Kidney (tissue), 22 donors: ENCODE measurements at places on chromosomes 12 and 14.

DNA sequence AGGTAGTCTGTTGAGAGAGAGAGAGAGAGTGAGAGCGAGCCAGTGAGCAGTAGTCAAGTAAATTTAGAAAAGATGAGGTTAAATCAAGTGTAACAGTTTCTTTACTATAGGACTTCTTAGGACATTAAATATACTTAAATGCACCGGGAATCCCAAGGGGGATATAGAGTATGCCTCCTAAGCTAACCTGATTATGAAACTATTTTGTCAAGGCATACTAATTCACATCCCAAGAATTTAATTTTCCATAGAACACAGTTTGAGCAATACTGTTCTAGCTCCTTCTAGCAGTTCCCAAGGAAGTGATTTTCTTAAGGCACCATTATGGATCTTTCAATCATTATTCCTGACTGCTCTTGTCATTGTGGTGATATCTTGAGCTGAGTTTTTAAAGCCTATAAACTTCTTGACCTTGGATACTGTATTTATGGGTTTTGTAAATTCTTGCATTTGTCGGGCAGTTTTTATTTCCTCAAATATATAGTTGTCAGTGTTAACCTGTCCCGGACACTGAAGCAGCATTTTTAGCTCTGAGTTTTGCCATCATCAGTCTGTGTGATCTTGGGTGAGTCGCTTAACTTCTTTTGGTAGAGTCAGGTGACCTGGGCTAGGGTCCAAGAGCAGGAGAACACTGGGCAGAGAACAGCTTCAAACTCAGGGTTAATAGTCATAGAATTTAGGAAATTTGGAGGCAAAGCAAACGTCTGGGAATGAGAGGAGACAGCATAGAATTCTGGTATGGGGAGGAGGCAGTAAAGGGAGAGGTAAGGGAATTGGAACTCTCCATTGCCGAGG is 196.5 kb upstream of the FRMD6 start:
- no peak for DNase-seq

DNA sequence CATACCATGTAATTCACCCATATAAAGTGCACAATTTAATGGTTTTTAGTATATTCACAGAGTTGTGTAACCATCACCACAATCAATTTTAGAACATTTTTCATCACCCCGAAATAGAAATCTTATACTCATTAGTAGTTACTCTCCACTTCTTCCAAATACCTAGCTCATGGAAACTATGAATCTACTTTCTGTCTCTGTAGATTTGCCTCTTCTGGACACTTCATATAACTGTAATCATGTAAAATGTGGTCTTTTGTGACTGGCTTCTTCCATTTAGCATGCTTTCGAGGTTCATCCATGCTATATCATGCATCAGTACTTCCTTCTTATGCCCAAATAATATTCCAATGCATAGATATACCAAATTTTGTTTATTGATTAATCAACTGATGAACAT is 10.8 kb downstream of the DNAI7 start:
- DNase-seq: no peak

- no peak for DNase-seq
Observed at GRCh38 chr14:74243051-74243450, 3.8 kb downstream of the VSX2 start.

- DNase-seq: no peak
Observed at GRCh38 chr12:92908108-92908507, 21.0 kb downstream of the EEA1 start.

DNA sequence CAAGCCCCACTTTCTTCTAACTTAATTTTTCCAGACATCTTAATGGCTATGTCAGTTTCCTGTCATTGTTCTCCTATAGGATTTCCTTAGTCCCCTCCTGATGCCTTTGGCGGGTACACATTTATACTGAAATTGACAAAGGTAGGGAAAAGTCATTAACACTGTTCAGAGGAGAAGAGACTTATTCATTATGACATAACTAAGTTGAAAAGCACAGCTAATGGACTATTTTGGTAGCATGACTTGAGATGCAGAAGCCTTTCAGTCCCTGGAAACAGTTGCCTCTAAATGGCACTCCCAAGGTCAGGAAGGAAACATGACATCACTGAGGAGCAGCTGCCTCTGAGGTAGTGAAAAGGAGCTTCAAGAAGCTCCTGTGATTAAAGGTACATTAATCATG is 317.5 kb upstream of the KITLG start:
- DNase-seq: no peak

GRCh38 chr14:30893819-30894218 is 19.5 kb downstream of the COCH start:
- DNase-seq: no peak

DNA sequence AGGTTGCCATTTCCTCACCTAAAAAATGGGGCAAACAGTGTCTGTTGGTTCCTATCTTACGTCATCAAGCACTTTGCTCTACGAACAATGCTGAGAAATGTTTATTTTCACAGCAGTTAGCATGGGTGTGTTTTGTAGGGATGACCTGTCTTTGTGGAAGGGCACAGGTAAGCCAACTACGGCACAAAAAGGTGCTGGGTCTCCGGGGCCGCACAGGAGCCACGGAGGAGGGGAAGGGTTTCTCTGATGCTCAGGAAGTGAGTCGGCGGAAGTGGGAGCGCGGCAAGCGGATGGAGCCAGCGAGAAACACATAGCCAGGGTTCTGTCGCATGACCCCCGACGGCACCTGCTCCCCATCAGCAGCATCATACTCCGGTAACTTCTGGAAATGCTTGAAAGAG is 65.6 kb upstream of the TCL1B start:
- DNase-seq: no peak

GRCh38 chr12:56197921-56198635 is 8.8 kb upstream of the SMARCC2 start:
- no peak for DNase-seq

- DNase-seq: no peak
Observed at GRCh38 chr14:100419856-100420255, 96.7 kb downstream of the SLC25A47 start.

- no peak for DNase-seq
Observed at GRCh38 chr12:52613384-52614030, 4.9 kb downstream of the KRT73 start.

DNA sequence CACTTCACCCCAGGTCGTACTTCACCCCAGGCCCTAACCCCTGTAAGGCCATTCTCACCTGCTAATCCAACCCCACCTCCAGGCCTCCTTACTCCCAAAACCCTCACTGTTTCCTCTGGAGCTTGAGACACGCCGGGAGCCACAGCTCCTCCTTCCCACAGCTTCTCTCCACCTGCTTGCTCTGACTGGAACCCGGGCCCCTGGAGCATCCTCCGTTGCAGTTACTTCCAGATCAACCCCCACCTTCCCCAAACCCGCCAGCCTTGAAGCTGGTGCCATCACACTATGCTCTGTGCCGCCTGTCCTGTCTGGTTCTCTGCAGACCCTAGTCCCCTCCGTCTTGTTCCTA is 34.6 kb upstream of the PPP2R5C start:
- DNase-seq: no peak

GRCh38 chr14:90970167-90970600 is 90.3 kb downstream of the RPS6KA5 start:
- no peak for DNase-seq

DNA sequence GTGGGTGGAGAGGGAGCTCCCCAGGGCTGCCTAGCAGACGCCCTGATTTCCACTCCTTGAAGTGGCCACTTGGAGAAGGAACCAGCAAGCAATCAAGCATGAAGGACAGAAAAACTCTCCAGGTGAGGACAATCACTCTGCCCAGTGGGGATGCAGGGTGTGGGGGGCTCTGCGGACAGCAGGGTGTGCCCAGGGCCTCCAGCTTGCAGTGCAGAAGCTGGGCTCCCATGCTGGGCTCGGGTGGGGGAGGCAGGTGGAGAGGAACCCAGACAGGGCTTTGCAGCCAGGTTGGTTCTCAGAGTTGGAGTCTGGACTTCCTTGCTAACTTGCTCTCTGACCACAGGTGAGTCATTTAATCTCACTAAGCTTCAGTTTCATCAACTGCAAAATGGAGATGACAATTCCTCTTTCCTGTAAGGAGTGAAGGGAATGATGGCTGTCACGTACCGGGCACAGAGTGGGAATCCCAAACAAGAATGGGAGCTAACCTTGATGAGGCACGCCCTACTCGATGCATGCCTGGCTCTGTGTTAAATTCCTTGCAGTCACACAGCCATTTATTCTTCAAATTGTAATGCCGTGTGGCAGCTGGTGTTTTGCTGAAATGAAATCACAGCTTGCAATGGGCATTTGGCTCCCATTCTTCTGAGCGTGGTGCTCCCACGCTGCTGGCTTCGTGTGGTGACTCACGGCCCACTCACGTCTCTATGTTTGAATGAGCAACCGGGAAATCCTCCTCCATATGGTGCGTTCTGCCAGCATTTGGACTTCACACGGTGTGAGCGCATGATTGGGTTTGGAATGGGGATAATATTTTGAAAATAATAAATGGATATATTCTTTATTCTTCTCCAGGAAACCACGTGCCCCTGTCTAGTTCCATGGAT is 75.2 kb downstream of the PRIMA1 start:
- no peak for DNase-seq

- no peak for DNase-seq
Observed at GRCh38 chr12:31765931-31766330, 37.1 kb upstream of the AMN1 start.

DNA sequence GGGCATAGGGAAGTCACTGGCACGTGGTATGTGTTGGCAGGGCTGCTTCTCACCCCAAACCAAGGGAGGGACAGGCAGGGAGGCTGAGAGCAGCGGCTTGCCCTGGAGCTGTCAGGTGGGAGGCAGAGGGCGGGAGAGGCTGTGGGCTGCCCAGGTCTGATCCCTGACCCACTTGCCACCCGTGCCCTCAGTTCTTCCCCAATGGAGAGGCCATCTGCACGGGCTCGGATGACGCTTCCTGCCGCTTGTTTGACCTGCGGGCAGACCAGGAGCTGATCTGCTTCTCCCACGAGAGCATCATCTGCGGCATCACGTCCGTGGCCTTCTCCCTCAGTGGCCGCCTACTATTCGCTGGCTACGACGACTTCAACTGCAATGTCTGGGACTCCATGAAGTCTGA is 4.7 kb downstream of the GNB3 start:
- no peak for DNase-seq

GRCh38 chr14:80695869-80696268 is 245.7 kb downstream of the CEP128 start:
- DNase-seq: no peak

DNA sequence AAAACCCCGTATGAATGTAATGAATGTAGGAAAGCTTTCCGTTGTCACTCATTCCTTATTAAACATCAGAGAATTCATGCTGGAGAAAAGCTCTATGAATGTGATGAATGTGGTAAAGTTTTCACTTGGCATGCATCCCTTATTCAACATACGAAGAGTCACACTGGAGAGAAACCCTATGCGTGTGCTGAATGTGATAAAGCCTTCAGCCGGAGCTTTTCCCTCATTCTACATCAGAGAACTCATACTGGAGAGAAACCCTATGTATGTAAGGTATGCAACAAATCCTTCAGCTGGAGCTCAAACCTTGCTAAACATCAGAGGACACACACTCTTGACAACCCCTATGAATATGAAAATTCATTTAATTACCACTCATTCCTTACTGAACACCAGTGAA is 23.8 kb downstream of the ZNF891 start:
- no peak for DNase-seq

DNA sequence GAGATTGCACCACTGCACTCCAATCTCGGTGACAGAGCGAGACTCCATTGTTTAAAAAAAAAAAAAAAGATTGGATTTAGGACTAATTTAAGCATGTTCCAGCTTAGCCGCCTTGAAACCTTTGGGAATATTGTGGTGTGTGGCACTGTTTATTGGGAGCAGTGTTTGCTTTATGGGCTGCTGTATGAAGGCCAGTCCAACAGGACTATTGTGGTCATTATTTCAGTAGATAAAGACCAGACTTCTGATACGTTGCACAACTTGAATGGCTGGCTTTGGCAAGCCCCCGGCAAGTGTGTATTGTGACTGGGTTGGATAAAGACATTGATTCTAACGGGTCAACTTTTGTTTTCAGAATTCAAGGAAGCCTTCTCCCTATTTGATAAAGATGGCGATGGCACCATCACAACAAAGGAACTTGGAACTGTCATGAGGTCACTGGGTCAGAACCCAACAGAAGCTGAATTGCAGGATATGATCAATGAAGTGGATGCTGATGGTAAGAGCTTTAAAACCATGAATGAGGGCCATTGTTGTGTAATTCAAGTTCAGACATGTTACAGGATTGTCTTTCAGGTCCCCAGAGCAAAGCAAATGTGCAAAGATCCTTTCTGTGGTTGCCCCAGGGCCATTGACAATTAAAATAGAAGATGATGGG is 4.2 kb downstream of the CALM1 start:
- DNase-seq: no peak

DNA sequence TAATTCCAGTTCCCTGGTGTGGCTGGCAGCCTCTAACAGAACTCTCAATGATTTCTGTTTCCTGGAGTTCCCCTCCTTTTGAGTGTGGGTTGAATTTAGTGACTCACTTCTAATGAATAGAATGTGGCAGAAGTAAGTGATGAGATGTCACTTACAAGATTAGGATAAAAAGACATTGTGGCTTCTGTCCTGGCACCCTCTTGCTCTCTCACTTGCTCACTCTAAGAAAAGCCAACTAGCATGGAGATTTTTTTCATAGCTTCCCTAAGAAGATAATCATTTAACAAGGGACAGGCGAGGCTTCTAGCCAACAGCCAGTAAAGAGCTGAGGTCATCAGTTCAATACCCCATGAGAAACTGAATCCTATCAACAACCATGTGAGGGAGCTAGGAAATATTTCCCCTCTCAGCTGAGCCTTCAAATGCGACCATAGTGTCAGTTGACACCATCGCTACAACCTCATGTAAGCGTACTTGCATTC is 156.7 kb downstream of the TMTC3 start:
- DNase-seq: no peak

DNA sequence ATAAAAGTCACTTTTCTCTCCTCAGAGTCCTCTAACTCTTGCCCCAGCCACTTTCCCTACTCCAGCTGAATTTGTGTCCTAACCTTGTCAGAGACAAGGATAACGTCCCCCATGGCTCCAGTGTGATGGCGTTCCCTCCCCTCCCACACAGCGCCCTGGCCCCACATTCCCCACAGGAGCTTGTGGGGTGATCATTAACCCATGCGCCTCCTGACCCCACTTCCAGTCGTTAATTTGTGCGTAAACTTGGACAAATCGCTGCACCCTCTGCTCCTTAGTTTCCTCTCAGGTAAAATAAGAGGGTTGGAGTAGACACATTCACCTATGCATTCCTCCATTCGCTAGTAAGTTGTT is 22.9 kb upstream of the BCDIN3D start:
- DNase-seq: no peak

DNA sequence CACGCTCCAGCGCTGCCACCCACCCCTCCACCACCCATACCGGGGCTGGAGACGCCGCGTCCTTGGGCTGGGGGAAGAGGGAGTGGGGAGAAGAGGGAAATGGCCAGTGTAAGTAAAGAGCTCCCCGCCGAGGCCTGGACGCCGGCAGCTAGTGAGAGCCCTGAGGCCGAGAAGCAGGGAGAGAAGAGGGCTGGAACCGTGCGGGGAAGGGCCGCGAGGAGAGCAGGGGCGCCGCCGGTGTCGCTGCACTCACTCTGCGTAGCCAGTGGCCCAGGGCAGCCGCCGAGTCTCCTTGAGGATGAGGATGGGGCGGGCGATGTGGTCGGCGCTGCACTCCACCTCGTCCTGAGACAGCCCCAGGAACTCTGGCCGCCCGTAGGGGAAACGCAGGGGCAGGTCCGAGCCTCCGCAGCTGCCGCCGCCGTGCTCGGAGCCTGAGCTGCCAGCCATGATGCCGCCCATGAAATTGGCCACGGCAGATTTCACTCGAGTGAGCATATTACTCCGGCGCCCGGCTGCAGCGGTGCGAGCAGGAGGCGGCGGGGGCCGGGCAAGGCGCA is 631 bp downstream of the PPM1H start:
- DNase-seq: no peak

- no peak for DNase-seq
Observed at GRCh38 chr12:82898441-82898840, 211.7 kb downstream of the TMTC2 start.
